Mesothelial cell of epicardium (in vitro differentiated cells): ENCODE measurements at places on chromosomes 7 and 10.

DNA sequence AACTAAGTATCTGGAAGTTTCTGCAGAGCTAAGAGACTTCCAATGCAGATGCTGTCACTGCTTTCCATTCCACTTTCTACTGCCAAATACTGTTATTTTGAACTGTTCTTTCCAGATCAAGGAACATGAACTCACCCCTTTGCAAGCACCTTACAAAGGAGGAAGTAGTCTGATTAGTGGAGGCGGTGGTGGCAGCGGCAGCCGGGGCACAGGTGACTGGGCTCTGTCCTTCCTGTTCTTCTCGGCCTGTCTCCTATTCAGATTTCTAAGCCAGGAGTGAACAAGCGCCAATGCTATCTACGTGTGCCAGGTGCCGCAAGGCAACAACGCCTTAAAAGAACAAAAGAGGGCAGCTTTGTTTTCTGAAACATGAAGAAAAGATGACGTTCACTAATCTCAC, 44.9 kb downstream of the BEND7 start:
- no peak for DNase-seq

DNA sequence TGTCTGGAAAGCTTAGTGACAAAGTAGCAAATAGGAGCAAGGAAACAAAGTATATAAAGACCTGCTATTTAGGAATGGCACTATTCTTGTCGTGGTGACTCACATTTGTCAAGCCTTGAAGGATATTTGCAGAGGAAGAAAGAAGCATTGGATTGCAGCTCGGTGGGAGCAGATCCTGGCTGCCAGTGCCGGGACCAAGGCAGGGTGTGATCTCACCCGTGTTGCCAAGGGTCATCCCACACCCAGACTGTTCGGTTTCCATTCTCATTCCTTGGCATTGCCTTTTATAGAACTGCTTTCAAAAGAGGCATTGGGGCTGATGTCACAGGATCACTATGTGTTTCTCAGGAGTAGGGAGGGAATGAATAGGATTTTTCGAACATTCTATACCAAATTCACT, 176.2 kb downstream of the GALNT17 start:
- no peak for DNase-seq

DNA sequence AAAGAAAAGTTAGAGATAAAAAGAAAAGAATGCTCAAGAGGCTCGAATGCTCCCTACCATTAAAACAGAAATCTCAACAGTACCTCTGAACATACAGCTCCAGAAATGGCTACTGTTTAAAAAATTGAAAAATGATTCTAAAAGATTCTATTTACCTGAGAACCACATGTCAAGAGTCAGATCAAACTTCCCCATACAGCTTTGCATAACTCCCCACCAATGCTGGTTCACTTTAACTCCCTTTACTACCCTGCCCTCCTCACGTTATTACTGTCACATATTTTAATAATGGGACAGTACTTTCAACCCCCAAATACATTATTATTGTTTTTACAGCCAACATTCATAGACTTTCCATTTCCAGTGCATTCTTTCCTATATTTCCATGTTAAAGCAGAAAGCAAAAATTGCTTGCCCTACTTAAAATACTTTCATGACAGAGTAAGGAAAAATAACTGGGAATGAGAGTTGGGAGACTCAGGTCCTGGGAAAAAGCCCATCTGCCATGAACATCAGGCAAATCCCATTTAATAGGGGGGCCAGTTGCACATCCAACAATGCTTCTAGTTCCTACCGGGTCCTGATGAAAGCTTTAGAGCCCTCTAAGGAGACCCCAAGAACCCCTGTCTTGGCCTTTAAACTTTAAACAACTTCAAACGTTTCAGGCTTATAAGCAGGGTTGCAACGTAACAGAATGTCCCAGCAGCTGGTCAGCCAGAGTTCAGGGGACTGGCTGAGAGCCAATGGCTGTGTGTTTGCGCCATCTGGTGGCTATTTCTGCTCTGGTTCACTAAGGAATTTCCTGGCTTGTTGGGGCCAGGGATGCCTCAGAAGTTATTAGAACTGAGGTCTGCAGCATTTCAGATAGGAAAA, 247.4 kb downstream of the ELMO1 start:
- peak; percentile 83 for DNase-seq

- no peak for DNase-seq
These were observed 41.1 kb upstream of the TMEM72 start for GRCh38 chr10:44870031-44870430.

DNA sequence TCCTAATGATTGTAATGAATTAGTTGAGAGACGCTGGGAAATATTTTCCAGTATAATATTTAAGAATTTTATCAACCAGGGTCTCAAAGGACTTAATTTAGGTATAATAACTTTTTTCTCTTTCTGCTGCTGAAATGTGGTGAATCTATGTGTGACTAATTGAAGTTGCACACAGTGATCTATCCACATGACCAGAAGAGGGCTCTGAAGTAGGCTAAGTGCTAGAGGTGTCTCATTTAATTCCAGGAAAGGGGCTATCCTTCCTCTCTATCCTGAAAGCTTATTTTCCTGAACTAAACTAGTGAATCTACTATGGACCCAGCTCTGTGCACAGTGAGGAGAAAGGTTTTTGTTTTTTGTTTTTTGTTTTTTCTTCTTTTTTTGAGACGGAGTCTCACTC, 294.4 kb upstream of the MYO3A start:
- no peak for DNase-seq

DNA sequence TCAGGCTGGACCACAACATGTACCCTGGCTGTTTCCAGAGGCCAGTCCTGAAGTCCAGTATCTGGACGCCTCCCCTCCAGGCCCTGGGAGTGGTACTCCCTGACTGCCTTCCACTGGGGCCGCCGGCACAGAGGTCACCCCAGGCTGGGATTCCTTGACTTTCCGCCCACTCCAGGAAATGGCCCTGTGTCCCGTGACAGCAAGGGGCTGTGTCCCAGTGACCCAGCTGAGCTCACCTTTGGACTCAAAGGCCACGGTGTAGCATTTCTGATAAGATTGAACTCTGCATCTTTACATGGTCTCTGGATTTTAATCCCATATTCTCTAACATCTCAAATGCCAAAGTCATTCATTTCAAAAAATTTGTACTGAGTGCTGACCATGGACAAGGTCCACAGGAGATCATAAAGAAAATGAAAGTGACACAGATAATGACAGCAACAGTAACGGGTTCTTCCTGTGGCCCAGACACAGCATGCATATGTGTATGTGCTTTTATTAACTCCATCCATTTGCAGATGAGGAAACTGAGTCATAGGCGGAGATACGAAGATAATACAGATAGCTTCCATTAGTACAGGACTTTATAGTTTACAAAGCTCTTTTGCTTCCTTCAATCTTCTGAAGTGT, 5.4 kb downstream of the ADAMTS14 start:
- no peak for DNase-seq
